M059J (cell line): ENCODE measurements at places on chromosomes 2 and 18.

DNA sequence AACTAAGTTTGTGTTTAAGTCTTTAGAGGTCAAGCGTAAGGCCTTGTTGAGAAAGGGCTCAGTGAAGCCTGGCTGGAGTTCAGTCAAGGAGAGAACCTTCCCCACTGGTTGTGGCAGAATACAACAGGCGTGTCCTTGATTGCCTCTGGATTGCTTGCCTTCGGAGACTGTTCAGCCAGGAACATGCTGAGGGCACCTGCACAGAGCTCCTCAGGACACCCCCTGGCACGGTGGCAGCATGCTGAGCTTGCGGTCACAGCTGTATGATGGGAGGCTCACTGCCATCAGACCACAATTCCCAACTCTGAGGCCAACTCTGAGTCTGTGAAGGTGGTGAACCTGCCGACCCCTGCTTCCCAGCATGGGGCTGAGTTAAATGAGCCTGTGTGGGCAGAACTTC is 130.0 kb downstream of the LPIN1 start:
- no peak for DNase-seq

- DNase-seq, result no peak
Measured at GRCh38 chr2:144382849-144383248, 137.1 kb downstream of the ZEB2 start.

GRCh38 chr2:150046211-150046610 is 441.3 kb downstream of the RND3 start:
- peak; percentile 18 for DNase-seq

DNA sequence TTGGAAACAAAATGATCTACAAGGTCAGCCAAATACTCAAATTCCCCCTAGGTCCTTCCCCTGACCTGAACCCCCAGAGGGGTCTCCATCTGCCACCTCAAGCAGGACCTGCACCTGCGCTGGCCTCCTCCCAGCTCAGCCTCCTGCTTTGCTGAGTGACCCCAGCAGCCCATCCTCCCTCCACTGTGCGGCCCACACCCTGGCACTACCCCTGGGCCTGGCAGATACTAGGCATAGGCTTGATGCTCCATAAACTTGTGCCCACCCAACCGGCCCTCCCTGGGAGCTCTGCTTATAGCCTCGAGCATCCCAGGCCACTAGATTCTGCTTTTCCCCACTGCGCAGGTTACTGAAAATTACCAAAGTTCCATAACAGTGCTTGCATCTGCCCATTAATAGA is 156.2 kb downstream of the HDAC4 start:
- no peak for DNase-seq

GRCh38 chr2:194819367-194819766 is 837.7 kb upstream of the SLC39A10 start:
- DNase-seq, result peak; percentile 1

GRCh38 chr2:84435345-84436025 is 23.6 kb downstream of the SUCLG1 start:
- DNase-seq, result peak; percentile 13

DNA sequence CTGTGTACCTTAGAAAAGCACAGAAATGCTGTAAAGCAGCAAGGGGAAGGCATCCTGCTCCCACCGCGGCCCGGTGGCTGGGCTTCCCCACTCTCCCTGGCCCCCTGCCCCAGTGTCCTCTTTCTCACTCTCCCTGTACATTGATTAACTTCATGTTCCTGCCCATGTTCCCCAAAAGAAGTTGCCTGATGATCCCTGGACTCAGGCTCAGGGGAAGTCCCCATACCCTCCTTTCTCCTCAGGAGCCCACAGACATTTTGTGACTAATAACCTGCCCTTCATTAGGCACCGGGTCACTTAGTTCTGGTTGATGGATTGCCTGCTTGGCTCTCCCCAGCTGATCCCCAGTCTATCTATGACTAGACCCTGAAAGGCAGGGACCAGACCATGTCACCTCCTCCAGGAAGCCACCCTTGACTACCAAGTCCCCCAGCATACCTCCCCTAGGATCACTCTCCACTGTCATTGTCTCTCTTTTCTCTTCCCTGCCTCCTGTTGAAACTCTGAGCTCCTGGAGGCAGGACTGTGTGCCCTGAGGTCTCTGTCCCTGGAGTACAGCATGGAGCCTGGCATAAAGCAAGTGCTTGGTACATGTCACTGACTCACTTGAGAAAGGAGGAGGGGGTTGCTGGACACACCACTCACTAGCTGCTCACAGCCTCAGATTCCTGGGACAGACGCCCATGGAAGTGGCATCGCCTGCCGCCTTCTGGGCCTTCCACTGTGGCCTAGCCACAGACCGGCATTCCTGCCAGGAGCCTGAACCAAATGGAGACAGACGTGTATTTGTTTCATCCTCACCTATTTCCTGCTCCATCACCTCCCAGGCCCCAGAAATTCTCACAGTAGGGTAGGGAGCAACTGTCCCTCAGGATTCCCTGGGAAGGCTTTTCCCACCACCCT is 13.5 kb downstream of the MALL start:
- peak; percentile 86 for DNase-seq

DNA sequence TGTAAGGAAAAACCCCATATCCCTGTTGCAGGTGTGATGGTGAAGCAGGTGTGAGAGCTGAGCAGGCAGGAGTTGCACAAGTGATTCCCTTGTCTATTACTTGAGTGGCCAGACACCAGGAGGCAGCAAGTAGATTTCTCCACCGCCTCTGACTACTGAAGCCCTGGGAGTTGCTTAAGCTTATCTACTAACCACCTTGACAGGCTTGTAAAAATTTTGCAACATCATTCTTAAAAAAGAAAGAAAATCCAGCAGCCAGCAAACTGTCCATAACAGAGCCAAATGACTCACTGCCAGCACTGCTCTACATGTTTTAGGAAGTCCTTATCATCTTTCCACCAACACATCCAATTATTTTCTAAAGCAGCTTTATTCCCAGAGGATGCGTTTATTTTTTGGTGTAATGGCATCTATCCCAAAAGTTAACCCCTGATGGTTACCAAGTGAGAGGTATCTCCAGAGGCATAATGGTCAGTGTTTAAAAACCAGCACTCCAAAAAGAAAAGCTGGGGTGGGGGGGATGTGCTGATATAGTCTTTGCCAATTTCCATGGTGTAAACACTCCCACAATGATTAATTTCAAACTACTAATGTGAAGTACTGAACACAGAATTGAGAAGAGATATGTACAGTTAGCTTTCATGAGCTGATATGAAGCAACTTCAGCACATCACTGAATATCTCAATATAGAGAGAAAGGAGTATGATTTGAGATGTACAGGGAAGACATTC is 16.3 kb upstream of the GPR39 start:
- DNase-seq, result peak; percentile 76

DNA sequence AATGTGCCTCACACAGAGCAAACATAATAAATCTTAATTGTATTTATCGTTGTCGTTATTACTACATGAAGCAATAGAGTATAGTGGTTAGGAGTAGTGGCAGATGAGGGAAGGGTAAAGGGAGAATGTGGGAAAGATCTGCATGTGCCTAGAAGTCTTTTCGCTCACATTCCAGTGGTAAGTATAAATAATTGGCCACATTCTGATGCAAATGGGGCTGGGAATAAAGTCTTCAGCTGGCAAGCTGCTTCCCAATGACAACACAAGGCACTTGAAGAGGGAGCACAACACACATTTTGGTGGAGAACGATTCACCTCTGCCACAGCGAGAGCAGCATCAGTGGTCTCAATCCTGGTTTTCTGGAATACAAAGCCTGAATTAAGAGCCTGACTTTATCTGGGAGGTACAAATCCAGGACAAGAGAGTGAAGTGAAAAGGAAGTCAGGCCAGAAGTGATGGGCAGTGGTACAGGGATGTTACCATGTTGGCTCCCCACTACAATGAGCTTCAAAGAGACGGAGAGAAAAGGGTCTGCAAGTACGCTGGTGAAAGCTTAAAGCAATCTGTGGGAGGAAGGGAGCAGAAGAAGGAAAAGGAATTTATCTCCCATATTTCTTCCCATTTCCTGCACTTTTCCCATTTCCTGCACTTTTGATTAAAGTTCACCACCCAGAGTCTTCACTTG is 112.3 kb downstream of the ARHGAP15 start:
- no peak for DNase-seq

DNA sequence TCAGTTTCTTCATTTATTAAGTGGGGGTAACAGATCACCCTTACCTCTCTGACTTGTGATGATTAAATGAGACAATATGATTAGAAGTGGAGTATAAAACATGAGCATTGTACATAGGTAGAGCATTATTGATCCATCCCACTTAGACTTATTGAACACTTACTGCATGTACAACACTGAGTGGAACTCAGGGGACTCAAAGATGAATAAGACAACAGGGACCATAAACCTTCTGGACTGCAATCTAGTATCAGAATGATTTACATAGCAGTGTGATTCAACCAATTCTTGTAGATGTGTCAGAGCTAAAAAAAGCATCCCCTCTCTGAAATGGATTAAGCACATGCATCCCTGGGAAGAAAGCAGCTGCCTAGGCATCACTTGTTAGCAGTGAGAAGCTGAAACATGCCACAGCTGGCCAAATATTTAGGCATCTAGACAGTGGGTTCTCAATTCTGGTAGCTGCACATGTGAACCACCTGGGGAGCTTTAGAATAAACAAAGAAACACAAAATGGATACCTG is 111.5 kb downstream of the CYRIA start:
- no peak for DNase-seq

DNA sequence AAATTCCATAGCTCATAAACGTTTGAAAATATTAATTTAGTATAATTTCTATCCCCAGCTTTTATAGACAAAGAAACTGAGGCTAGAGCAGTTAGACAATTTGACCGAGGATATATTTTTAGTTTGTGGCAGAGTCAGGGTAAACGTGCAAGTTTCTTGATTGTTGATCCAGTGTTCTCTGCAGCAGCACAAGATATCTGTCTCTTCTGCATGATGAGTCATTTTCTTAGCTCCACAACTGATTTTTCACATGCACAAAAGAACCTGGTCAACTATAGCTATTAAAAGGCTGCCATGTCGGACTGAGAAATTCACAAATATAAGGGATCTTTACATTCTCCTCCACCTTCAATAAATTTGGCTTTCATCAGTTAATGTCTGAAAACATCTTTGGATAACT is 143.4 kb upstream of the CYP26B1 start:
- DNase-seq, result peak; percentile 8

DNA sequence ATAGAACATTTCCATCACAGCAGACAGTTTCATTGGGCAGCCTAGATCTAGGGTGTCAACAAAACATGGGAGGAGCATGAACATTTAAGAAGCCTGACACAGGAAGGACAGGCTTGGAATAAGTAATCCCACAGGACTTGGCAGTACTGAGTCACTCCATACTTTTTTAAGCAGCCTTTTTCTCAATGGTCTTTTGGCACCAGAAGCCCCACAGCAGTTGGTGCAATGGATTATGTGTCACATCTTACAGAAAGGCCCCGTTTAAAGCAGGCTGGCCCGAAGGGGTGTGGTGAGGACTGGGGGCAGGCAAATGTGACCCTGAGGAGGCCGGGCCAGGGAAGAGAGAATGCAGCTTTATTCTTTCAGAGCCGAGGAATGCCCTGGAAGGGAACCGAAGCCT is 26.6 kb downstream of the SPTBN1 start:
- peak; percentile 94 for DNase-seq

DNA sequence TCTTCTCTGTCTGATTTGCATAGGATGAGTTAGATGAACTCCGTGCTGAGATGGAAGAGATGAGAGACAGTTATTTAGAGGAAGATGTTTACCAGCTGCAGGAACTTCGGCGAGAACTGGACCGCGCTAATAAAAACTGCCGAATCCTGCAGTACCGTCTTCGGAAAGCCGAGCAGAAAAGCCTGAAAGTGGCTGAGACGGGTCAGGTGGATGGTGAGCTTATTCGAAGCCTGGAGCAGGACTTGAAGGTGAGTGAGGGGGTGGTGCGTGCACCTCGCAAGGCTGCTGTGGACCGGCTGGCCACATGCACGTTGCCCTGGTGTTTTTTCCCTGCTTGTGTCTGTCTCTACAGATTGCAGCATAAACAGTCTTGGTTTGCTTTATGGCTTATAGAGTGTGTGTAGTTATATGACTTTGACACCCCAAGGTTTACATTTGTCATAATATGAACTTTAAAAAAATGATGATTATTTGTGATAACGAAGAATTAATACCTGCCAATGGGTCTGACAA is 13.1 kb downstream of the MTCL1 start:
- DNase-seq, result no peak

DNA sequence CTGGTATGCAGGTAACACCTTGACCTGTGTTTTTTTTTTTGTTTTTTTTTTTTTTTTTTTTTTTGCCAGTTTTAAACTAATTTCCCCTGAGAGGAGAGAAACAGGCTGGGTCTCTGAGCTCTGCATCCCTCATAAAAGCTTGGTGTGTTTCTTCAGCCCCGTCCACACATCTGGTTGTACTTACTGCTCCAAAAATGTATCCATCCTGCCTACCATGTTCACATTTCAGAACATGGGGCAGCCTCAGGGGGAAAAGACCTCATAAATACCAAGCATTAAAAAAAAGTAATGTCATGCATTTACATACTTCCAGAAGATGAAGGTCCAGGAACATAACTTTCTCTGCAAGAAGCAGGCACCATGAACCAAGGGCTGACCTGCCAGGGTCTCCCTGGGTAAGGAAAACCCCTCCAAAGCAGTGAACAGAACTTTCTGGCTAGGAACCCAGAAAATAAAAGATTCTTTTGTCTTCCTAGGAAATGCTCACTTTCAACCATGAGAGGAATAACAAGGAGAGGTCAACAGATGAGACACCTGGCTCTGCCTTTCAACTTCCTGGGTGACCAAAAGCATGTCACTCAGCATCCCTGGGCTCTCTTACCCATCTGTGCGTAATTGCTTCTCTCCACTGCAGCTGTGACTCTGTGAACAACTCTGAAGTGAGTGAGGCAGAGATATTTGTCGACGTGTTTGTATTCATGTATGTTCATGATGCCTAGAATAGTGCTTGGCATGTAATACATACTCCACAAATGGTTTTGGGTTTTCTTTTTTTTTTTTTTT is 118.6 kb downstream of the MCFD2 start:
- DNase-seq, result no peak

DNA sequence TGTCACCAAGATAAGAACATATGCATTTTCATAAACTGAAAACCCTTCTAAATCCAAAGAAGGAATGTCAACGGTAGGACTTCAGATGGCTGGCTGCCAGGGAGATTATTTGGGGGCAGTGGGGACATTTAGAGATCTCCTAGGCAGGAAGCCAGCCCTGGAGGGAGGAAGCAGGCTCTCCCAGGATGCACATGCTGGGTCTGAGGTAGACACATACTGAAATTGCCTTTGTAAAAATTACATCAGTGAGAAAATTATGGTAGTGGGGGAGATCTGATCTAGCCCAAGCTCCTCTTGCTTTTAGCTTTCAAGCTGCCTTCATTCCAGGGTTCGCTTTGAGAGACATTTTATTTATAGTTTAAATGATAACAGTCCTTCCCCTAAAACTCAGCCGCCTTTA is 24.1 kb downstream of the MPP4 start:
- DNase-seq, result no peak

- no peak for DNase-seq
Measured at GRCh38 chr2:42658306-42658705, 89.9 kb downstream of the MTA3 start.

- no peak for DNase-seq
Measured at GRCh38 chr18:69969491-69969890, 21.8 kb upstream of the CD226 start.

DNA sequence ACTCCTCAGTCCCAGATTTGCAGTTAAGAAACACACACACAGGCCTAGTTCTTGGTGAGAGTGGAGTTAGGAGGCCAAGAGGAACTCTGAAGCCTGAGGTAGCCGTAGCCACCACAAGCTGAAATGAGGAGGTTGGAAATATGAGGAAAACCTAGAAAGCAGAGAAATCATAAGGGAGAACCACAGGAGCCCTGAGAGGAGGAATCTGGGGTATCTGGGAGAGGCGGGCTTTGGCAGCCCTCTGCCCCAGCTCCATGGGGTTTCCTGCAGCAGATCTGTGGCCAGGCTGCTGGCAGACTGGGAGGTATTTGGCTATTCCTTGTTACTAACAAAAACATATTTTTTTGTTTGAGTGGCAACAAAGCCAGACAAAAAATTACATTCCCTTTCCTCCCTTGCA is 11.0 kb downstream of the SOX11 start:
- no peak for DNase-seq
